ENCODE measurements at places on chromosomes 4 and X.
A peak's percentile ranks its signal among the peaks of the same experiment; 100 is the strongest.

DNA sequence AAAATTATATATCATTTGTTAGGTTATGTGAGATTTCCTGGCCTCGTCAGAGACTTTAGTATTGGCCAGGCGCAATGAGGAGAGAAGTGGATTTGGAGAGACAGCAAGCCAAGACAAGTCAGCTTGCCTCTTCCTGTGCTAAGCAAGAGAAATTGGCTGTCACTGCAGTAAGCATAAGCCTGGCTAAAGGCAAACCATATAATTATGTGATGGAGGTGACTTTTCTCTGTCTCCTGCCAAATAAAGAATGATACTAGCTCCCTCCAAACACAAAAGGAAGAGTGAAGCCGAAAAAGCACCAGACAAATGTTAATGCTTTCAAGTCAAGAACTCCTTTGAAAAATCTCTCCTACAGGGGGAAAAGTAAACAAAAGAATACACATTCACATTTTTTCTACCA lies 2246.0 kb downstream of the ARAP2 start:
- DNase-seq: no peak

DNA sequence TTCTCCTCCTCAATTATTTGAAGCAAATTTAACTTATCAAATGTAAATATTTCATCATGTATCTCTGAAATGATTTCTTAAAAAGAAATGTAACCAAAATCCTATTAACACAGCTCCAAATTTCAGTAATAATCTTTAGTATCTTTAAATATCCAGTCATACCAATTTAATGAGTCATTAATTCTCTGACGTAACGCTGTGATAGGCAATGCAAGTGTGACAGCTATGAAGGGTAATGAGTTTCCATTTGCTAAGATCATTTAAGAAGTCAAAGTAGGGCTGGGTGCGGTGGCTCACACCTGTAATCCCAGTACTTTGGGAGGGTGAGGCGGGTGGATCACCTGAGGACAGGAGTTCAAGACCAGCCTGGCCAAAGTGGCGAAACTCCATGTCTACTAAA lies 15.6 kb downstream of the RPS3A start:
- DNase-seq: no peak

GRCh38 chrX:110036162-110037033 lies 33.5 kb downstream of the TMEM164 start:
- no peak for DNase-seq

DNA sequence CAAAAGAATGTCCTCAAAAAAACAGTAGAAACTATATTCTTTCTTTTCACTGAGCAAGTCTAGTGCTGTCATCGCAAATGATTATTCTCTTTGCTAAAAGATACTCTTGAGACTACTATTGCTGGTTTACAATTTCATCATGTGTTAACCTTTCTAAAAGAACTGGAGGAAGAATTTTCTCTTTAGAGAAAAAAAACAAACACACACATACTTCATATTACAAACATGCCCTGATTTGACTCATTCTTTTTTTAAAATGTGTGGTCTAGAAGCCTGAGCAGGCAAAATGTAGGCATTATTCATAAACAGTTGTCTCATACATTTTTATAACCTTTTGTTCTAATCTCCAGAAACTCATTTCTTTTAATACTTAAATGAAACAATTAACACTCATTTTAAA lies 60.6 kb upstream of the FAT4 start:
- peak; percentile 30 for DNase-seq

GRCh38 chrX:15529165-15529564 lies 28.6 kb downstream of the BMX start:
- no peak for DNase-seq

- no peak for DNase-seq
Measured at GRCh38 chr4:118877797-118878196, 10.9 kb upstream of the SYNPO2 start.

GRCh38 chr4:184511156-184511555 lies 36.8 kb upstream of the IRF2 start:
- DNase-seq: no peak

- no peak for DNase-seq
Measured at GRCh38 chr4:98517218-98518021, 141.0 kb downstream of the TSPAN5 start.

- no peak for DNase-seq
Measured at GRCh38 chr4:39032218-39033085, at the start of gene TMEM156. TSS of gene TMEM156 (minus strand) at chr4:39032409. CDS start at chr4:39032313, 96 bp downstream.

- DNase-seq: no peak
Measured at GRCh38 chr4:5887361-5888221, 5.3 kb downstream of the CRMP1 start.

DNA sequence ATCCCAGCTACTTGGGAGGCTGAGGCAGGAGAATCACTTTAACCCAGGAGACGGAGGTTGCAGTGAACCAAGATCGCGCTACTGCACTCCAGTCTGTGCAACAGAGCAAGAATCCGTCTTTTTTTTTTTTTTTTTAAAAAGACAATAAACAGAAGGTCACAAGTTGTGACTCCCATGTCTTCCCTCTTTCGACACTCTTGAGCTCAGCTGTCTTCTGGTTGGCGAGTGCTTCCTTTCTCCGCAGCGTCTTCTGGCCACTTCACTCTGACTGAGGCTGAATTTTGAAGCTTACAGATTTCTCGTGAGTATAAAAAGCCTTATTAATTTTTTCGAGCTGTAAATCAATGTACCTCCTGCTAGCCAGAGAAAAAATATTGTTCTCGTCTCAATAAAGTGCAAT lies 124.9 kb downstream of the STOX2 start:
- no peak for DNase-seq

DNA sequence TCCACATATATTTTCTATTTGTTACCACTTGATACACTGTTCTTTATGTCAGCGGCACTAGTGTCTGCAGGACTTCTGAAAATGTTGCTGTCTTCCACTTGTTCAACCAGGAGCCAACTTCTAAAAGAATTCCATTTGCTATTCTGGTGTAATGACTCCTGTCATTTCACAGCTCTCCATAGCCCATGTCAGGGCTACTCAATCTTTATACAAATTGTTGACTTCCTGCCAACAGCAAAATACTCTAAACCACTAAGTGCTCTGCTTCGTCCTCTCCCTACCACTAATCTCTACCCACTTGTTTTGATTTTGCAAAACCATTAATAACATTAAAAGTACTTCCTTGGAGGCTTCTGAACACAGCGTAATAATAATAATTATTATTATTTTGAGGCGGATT lies 7.2 kb downstream of the CTSO start:
- no peak for DNase-seq

- DNase-seq: no peak
Measured at GRCh38 chrX:107673431-107673830, 45.1 kb downstream of the PRPS1 start.

DNA sequence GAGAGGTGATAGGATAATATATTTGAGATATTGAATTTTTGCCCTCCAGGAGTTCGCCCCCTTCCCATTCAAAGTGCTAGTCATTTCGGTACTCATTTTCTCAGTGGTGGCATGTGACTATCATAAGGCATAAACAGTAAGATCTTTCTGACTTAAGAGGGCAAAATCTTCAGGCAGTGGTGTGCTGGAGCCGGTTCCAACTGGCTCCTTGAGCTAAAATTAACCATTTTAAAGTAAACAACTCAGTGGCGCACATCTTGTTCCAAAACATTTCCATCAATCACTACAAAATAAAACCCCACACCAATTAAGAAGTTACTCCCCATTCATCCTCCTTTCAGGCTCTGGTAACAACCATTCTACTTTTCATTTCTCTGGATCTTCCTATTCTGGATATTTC lies 43.3 kb downstream of the LUZP4 start:
- no peak for DNase-seq

- DNase-seq: no peak
Measured at GRCh38 chr4:38872620-38873019, 5.0 kb downstream of the FAM114A1 start.

DNA sequence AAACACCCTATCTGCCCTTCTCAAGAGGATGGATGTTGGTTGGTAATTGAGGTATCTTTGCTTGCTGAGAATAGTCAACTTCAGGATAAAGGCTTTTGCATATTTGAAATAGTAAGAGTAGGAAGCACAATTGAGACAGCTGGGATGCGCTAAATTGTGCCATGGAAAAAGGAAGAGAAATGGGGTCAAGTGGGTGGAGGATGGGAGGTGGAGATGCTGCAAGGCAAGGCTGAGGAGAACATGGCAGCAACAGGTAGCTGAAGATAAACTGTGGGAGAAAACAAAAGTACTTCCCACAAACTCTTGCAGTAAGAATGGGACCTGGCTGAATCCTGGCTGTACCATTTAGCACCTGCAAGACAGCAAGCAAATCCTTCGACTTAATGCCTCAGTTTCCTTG lies 13.9 kb upstream of the CDS1 start:
- no peak for DNase-seq

- DNase-seq: no peak
Measured at GRCh38 chr4:89563431-89563830, 255.8 kb upstream of the GPRIN3 start.

DNA sequence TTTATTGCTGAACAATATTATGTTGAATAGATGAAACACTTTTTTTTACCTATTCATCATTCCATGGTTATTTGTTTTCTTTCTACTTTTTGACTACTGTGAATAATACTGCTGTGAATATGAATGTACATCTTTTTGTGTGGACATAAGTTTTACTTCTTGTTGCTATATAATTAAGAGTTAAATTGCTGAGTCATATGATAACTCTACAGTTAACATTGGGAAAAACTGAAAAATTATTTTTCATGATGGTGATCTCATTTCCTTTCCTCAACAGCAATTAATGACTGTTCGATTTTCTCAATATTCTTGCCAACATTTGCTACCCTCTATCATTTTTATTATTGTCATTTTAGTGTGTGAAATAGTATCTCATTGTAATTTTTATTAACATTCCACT lies 106.9 kb upstream of the TECRL start:
- no peak for DNase-seq
